ENCODE measurements at places on chromosomes 1 and 21.

DNA sequence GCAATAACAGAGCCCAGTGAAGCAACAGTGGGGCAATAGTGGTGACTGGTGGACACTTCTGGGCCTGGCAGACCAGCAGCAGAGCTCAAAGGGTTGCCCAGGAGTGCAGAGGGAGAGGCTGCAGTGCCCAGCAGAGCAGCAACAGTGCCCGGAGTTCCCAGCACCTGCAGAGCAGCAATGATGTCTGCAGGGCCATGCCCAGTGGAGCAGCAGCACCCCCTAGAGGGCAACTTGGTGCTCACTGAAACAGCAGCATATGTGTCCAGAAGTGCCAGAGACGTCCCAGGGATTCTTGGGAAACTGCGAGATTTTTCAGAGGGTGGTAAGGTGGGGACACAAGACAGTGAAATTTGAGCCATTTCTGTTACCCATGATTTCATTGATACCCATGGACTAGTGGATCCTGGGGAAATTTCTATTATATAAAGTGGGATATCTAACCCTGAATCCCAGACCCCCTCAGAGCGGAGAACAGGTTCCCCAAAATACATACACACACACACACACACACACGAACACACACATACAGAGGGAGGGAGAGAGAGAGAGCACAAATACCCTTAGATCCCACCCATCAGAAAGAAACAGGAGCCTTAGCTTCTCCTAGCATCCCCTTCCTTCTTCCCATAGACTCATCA, 156.9 kb upstream of the GJB5 start:
- no peak for DNase-seq

GRCh38 chr1:109163551-109163950, 49.6 kb downstream of the ELAPOR1 start:
- no peak for DNase-seq

DNA sequence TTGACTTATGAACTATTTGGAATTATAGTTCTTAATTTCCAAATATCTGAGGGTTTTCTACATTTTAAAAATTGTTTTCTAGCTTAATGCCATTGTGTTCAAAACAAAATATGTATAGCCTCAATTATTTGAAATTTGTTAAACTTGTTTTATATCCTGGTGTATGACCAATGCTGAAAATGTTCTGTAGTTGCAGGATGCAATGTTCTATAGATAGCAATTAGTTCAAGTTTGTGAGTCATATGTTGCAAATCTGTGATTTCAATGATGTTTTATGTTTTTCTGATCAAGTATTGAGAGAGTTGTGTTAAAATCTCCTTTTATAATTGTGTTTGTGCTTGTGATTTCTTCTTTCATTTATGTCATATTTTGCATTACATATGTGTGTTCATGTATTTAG, 517.5 kb downstream of the ADGRL2 start:
- DNase-seq = no peak

DNA sequence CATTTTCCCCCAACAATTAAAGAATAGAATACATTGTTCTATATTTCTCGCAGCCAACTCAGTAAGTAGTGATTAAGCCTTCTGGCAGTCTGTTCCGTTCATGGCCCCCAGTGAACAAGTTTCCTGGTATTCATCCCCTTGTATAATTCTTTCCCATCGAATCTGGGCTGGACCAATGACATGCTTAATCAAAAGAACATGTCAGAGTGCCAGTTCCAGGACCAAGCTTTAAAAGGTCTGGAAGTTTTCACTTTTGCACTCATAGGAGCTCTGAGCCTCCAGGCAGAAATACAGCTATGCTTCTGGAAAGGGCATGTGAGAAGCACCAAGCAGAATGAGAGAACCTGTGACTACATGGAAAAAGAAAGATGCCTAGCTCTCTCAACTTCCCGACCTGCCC, 22.5 kb upstream of the DPYD start:
- no peak for DNase-seq

DNA sequence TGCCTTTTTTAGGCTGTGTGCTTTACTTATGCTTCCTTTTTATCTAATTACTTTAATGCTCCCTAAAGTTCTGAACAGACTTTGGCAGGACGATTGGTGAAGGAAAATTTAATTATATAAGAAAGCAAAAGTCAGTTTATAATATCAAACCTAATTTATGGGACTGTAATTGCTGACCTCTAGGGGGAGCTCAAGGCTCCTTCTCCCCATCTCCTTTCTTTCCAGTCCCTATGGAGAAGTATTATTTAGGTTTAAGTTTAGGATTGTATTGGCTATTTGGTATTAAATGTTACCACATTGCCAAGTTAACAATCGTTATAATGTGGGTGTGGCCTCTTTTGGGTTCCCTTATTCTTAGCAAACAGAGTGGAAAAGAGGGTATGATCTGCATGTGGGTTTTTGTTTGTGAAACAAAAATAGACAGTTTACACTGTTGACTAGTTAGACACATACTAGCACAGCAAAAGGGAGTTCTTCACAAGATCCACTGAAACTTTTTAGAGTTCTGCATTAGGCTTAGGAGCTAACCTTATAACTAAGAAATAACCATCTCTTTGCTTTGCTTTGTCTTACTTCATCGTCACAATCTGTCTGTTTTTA, 48.2 kb upstream of the TNFSF4 start:
- no peak for DNase-seq

GRCh38 chr1:65424573-65424889, 4.1 kb downstream of the LEPR start:
- no peak for DNase-seq

DNA sequence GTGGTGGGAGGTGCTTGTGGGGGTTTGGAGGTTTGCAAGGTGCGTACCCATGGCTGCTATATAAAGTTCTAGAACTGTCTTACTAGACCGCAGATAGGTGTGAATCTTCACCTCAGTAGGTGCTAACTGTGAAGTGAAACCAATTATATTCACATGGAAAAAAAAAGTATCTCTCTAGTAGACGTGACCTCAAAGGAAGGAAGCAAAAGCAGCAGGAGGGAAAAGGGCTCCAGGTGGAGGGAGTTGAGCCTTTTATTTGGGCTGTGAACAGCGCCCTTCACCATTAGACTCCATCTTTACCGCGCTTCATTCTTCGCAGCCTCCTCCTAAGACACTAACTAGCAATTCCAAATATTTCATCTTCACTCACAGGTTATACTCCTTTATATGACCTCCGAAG, 129.8 kb downstream of the TBX19 start:
- DNase-seq = peak; percentile 72

GRCh38 chr1:51686450-51686849, 69.6 kb downstream of the OSBPL9 start:
- no peak for DNase-seq

- DNase-seq = no peak
These were observed 1600.0 kb downstream of the BRINP3 start for GRCh38 chr1:188877668-188878067.

DNA sequence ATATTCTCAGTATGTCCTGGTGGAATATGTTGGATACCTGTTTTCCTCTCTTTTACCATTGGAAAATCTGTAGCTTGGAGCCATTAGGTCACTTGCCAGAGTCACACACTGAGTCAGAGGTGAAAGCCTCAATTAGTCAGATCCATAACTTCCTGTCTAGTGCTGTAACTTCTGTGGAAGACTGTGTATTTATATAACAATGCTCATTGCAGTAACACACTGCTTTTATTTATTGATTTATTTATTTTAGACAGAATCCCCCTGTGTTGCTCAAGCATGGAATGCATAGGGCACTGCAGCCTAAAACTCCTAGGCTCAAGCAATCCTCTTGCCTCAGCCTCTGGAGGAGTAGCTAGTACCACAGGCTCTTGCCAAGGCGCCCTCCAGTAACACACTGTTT, 1.3 kb upstream of the DOCK7 start:
- no peak for DNase-seq

DNA sequence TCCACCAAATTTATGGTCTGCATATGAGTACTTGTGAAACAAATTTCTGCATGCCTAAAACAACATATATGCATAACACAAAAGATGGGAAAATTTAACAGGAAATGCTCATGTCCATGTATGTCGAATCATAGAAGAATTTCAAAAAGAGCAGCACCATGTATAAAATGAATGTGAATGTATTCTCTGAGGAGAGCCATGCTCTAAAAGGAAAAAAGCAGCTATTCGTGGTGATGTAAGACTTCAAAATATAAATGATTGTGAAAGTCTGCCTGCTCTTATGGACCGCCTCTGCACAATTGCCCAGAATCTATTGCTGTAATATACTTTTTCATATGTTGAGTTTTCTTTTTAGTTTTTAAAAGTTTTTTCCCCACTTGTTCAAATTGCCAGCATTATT, 66.8 kb downstream of the EPB41 start:
- DNase-seq = no peak

GRCh38 chr21:36135391-36136102, 668 bp downstream of the CBR3 start:
- DNase-seq = peak; percentile 95

- DNase-seq = no peak
These were observed 52.4 kb upstream of the GPR157 start for GRCh38 chr1:9181176-9181906.

DNA sequence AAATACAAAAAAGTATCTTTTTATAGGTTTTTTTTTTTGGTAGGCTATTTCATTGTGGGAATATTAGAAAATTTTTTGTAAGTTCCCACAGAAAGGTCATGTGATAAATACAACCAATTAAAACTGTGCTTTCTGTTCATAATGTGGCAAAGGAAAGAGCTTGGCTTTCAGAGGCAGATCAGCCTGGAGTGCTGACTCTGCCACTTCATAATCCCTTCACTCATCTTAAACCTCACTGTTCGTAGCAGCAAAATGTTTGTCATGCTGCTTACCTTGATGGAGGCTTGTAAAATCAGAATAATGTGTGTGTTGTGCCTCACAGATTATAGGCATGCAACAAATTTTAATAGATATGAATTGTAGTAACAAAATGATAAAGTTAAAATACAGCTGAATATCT, 176.8 kb downstream of the ZP4 start:
- DNase-seq = no peak

DNA sequence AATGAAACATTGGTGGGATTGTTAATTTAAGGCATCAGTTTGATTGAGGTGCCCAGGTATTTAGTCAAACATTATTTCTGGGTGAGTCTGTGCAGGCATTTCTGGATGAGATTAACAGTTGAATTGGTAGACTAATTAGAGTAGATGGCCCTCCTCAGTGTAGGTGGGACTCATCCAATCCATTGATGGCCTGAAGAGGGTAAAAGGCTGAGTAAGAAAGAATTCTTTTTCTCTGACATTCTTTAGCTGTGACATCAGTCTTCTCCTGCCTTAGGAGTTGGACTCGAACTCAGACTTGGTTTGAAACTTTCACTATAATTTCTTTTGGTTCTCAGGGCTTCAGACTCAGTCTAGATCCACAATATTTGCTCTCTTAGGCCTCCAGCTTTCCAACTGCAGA, 59.6 kb upstream of the ADAMTS5 start:
- no peak for DNase-seq

DNA sequence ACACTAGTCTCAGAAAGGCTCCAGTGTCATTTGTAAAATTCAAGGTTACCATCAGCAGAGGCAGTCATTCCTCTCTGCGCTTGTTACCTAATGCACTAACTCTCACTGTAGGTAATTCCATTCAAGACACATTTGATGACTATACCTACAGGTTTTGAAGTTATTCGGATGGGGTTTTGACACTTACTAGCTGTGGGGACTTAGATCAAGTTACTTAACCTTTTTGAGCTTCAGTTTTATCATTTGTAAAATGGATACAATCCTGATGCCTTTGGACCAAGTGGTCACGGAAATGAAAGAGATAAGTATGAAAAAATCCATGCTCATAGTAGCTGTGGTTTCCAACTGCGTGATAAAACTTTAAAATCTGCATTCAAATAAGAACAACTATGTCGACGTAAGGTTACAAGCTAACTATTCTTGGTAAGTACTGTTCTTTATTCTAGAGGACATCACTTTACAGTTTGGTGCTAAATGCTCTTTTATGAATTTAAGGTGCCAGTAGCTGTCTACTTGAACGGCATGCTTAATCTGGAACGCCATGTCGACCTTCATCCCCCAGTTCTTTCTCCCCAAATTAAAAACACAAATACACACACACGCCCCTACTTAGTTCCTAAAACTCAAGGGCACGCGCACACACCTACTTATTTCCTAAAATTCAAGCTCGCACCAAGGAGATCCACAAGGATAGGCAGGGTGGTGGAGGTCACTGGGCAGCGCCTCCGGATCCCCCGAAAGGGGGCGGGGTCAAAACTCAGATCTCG, 550 bp upstream of the NFYC start:
- no peak for DNase-seq

- DNase-seq = no peak
These were observed 462 bp upstream of the TLCD4 start for GRCh38 chr1:95116580-95117206.

- no peak for DNase-seq
These were observed at the start of gene PEA15 for GRCh38 chr1:160205242-160206035. PEA15 (plus strand) TSS chr1:160205384; CDS start chr1:160211545, 6,161 bp downstream.

GRCh38 chr1:178335426-178335825, 161.3 kb downstream of the CLEC20A start:
- DNase-seq = no peak

DNA sequence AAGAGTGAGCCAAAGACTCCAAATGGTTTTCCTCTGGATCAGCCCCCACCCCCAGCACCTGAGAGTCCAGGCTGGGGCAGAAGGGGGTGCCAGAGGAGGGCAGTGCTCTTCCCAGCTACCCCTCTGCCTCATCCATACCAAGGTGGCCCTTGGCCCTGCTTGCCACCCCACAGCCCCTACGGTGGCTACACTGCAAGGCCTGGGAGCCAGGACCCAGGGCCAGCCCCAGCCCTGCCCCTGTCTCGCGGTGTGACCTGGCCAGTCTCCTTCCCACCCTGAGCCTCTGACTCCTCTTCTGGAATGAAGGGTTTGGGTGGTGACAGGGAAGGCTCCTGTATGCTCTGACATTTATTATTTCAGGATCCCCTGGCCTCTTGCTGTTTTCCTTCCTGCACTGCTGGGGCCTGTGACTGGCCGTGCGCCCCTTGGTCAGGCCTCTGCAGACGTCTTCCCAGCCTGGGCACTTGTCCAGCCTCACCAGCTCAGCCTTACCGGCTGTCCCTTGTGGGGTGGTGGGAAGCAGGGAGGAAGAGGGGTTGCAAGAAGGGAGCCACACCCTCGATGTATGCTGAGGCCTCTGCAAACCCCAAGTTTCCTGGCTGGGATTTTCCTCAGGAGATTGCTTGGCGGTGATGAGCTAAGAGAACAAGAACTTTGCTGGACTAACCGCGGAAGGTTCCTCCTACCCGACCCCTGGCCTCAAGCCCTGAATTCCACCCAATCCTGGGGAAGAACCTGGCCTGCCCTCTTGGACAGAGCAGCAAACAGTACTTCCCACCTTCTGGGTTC, 13.5 kb downstream of the ASAP3 start:
- DNase-seq = no peak
